Type B pancreatic cell (in vitro differentiated cells): ENCODE measurements at places on chromosomes 3 and 15. TPM values are rescaled to one million over a fixed set of nuclear protein-coding genes. Genes with fewer than 3 reads are reported as not detected.

Gene LMAN1L
- not detected in 2 replicates for total RNA-seq

Gene PRRT3
- 8.2 and 11.3 TPM in 2 replicates for total RNA-seq

Gene CYP1A1
- 189 and 410 TPM in 2 replicates for total RNA-seq

Gene SERPINI2
- total RNA-seq = 0.70 TPM in 1 of 2 replicates, not detected in the other

Gene STX19
- total RNA-seq = 0.70 and 1.3 TPM in 2 replicates

Gene CAND2
- 5.5 and 11.1 TPM in 2 replicates for total RNA-seq

Gene KBTBD13
- total RNA-seq = not detected in 2 replicates
